ENCODE measurements at places on chromosomes 11 and 22.

DNA sequence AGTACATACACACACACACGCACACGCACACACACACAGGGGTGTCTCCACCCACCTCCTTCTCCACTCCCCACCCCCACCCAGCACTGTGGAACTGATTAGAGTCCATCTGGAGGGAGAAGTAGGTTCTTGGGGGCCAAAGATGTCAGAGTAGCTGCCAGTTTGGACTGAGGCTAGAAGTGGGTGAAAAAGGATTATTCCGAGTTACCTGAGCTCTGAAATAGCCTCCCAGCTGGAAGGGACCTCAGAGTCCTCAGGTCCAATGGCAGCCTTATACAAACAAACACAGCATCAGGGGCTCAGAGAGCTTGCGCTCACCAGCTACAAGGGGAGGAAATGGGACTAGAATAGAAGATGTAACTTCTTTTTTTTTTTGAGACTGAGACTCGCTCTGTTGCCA is 20.8 kb downstream of the IL10RA start:
- DNase-seq: peak; percentile 38

- DNase-seq: no peak
Observed at GRCh38 chr22:43013355-43014315, 1.3 kb downstream of the PACSIN2 start.

- DNase-seq: no peak
Observed at GRCh38 chr11:69656536-69657455, 15.8 kb downstream of the CCND1 start.

- DNase-seq: peak; percentile 63
Observed at GRCh38 chr11:77233011-77233410, 68.5 kb downstream of the GDPD4 start.

- no peak for DNase-seq
Observed at GRCh38 chr22:38925571-38926041, 31.8 kb upstream of the APOBEC3A start.

- no peak for DNase-seq
Observed at GRCh38 chr22:41838842-41839618, 6.1 kb downstream of the SREBF2 start.

- no peak for DNase-seq
Observed at GRCh38 chr22:40975366-40975765, 24.2 kb downstream of the RBX1 start.

DNA sequence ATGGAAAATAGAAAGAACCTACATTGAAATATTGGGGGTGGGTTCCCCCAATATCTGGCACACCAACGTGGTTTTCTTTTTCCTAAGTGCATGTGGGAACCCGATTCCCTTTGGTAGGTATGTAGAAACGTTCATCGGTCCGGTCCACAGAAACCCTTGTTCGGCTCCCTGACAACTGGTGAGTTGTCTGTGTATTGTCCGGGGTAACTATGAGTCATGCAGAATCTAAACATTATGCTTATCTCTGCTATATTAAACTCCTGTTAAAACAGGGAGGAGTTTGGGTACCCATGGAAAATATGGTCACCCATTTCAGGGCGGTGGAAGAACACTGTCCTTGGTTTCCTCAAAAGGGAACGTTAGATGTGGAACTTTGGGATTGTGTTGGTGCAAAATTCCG is 25.1 kb upstream of the ALDH3B2 start:
- no peak for DNase-seq

DNA sequence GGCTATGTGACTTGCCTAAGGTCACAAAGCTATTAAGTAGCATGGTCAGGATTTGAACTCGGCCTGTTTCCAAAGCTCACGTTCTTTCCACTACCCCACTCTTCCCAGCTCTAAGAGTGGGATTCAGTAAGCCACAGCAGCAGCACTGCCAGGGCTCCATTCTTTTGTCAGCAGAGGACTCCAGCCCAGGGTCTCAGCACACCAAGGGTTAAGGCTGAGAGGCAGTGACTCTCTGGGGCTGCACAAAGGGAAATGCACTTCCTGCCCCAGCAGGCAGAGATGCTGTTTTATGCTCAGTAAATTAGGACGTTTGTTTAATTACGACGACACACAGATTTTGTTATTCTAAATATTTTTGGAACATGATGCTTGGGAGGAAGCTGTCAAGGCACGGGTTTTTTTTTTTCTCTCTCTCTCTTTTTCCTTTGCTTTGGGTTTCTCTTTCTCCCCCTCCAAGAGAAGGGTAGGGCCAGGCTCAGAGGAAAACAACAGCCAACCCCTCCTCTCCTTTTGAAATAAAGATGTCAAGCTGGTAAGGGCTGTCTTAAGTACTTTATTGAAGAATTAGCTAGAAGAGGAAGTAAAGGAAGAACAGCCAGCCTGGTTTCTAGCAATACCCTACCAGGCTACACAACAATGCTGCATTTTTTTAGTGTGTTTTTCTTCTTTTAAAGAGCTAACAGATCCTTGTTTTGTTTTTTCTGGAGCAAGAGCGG is 2.8 kb downstream of the MYH9 start:
- DNase-seq: peak; percentile 64

- DNase-seq: no peak
Observed at GRCh38 chr11:117217141-117218084, 14.5 kb downstream of the PCSK7 start.

GRCh38 chr22:50008151-50009040 is 4.2 kb downstream of the IL17REL start:
- no peak for DNase-seq

Measured in MV-4-11 (cell line).